COR-L47 (cell line): ENCODE measurements at places on chromosomes 16 and 17.

DNA sequence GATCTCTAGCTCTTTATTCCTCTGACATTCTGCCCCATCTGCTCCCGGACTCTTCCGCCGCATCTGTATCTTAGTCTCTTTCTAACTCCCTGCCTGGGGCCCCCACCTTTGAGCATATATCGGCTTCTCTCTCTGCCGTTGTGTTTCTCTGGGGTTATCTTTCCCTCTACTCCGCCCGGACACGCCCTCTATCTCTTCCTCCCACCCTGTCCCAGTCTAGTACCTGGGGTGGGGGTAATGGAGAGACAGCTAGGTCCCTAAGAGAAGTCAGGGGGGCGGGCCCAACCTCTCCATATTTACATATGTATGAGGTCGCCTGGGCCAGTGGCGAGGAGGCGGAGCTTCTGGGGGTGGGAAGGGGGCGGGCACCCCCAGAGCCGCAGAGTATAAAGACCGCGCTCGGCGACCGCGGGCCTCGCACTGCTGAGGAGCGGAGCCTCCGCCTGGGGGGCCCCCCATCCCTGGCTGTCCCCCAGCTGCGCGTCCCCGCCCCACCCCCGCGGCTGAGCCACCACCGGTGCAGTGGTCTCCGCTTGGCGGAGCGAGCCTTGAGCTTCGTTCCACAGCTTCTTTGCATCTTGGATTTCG is at the start of gene ATP1B2:
Gene ATP1B2 (plus strand): TSS at position 418 of the 588 bp plus-strand sequence. CDS start 593 bp downstream, outside the sequence.
- peak; percentile 30 for DNase-seq

GRCh38 chr17:54408731-54409130 is 491.9 kb upstream of the TOM1L1 start:
- no peak for DNase-seq

DNA sequence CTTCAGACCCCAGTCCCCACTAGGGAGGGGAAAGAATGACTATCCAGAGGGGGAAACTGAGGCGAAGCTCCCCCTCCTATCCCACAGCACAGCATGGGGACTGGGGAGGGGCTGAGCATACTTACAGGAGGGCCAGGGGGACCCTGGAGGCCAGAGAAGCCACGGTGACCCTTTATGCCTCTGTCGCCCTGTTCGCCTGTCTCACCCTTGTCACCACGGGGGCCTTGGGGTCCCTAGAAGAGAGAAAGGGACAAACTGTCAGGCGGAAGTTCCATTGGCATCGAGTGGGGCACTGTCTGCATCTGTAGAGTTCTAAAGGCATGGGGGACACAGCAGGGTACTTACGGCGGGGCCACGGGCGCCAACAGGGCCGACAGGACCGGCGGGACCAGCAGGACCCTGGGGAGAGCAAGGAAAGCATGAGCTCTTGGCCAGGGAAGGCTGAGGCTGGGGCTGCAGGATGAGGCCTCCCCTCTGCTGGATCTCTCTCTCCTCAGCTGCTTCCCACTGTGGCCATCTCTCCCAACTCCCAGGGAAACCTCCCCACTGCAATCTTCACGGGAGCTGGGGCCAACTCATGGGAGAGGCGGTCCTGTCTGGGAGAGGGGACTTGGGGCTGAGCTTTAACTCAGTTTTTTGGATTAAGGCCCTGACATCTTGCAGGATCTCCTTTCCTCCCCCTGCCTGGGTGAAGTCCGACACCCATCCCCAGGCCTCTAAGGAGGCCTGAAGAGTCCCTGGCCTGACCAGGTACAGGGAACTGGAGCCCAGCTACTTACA is 13.5 kb downstream of the COL1A1 start:
- DNase-seq: no peak

GRCh38 chr16:5928476-5929065 is 831.0 kb upstream of the EEF2KMT start:
- no peak for DNase-seq

DNA sequence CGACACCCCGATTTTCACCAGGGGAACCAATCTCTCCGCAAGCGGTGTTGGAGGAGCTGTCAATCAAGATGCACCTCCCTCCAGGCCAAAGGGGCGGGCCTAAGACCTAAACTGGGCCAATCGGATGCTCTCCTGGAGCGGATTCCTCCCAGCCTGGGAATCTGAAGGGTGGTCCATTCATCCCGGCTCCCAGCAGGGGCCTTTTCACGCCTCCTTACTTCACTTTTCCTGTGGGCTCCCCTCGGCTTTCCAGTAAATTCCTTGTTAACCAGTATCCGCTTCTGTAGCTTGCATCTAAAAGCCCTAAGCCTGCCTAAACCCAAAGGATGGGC is 17.1 kb downstream of the C16orf74 start:
- no peak for DNase-seq

- DNase-seq: no peak
Observed at GRCh38 chr16:89411335-89411850, 79.0 kb downstream of the ANKRD11 start.

DNA sequence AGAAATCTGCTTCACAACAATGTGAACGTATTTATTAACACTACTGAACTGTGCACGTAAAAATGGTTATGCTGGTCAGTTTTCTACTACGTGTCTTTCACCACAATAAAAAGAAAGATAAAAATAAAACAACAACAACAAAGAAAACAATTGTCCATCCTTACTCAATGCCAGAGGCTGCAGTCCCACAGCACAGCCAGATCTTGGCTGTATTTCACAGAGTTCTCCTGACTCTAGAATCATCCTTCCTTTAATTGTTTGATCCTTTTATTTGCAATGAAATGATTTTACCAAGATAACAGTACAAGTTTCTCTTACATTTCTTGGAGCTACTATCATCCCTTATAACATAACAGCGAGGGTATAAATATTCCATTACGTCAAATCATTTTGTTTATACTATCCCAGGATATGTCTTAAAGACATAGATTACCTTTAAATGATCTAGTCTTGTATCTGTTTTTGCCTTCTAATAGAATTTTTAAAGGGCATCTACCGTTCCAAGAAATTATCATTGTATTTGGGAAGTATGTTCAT is 103.3 kb downstream of the SLC39A11 start:
- DNase-seq: no peak

GRCh38 chr17:79077587-79077986 is 3.0 kb downstream of the ENGASE start:
- DNase-seq: no peak

DNA sequence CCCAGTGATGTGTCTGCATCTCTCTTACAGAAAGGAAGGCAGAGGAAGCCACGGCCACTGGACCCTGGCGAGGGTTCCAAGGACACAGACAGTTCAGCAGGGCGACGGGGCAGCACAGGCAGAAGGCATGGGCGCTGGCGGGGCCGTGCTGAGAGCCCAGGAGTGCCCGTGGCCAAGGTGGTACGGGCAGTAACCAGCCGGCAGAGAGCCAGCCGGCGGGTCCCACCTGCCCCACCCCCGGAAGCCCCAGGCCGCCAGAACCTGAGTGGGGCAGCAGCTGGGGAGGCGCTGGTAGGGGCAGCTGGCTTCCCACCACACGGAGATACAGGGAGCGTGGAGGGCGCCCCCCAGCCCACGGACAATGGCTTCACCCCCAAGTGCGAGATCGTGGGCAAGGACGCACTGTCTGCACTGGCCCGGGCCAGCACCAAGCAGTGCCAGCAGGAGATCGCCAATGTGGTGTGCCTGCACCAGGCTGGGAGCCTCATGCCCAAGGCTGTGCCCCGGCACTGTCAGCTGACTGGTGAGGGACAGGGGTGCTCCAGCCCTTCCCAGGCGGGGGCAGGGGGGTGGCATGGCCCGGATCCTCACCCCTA is 7.8 kb downstream of the XYLT2 start:
- no peak for DNase-seq

- no peak for DNase-seq
Observed at GRCh38 chr17:17740615-17741348, 59.5 kb downstream of the RAI1 start.

DNA sequence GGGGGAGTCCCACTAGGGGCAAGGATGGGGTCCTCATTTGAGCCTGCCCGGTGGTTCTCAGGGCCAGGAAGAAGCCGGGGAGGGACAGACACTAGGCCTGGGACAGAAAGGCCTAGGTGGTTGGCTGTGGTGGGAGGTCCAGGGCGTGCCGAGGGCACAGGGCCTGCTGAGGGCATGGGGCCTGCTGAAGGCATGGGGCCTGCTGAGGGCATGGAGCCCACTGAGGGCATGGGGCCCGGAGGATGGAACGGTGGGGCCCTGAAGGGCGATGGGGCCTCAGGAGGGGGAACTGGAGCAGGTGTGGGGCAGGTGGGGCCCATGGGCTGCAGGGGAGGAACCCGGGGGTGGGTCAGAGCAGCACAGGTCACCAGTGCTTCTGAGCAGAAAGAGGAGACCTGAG is 31.2 kb downstream of the PELP1 start:
- no peak for DNase-seq

DNA sequence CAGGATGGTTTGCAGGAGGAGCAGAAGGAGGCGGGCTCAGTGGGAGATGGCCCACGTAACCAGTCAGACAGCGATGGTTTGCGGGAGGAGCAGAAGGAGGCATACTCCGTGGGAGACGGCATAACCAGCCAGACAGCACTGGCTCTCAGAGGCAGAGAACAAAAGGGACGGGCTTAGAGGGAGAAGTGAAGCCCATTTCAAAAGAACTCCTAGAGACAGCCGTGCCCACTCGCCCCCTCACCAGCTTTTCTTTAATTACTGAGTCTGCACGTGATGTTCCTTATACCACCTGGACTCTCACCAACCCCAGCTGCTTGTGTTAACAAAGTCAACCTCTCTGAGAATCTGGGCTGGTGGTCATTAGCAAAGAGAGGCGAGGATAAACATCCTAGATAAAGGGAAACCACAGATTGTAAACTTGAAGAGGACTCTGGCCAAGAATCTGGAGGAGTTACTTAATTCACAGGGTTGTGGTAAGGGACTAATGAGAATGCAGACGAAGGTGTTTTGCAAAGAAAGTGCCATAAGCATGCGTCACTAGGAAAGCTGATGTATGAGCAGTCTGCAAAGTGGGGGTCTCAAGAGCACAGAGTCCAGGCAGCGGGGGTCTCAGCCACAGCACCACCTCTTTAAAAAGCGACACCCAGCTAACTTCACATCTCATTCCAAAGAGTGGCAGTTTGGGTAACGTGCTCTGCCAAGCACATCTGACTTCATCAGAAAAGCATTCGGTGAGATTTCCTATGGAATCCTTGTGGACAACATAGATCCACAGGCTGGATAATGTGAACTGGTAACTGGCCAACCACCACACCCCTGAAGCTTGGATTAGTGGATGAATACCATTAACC is 51.7 kb downstream of the NXN start:
- DNase-seq: peak; percentile 16

GRCh38 chr16:71426069-71426879 is 15.6 kb downstream of the TLE7 start:
- DNase-seq: peak; percentile 34

GRCh38 chr16:69844441-69844840 is 82.3 kb downstream of the WWP2 start:
- no peak for DNase-seq

DNA sequence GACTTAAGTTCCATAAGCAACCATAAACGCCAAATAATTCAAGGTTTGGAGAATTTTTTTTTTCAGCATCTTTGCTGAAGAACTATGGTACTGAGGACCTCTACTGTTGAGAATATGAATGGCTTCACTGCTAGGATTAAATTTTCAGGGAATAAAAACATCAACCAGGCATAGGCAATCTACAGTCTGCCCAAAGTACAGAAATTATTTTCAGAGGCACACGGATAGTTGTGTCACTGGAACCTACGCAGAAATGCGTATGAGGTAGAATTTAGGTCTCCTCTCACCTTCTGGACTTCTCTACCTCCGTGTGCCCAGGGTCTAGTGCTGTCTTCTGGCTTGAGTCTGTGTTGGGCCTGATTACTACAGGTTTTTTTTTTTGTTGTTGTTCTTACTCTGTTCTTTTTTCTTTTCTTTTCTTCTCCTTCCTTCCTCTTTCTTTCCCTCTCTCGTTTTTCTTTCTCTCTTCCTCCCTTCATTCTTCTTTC is 39.7 kb downstream of the NACA2 start:
- no peak for DNase-seq

GRCh38 chr16:19776147-19776546 is 58.1 kb downstream of the IQCK start:
- no peak for DNase-seq

GRCh38 chr17:44197980-44198720 is 1.5 kb downstream of the ATXN7L3 start:
- DNase-seq: peak; percentile 22

- DNase-seq: no peak
Observed at GRCh38 chr17:81667754-81668153, 1.2 kb downstream of the CCDC137 start.

- no peak for DNase-seq
Observed at GRCh38 chr17:18916816-18917500, 35.0 kb upstream of the SLC5A10 start.

- no peak for DNase-seq
Observed at GRCh38 chr16:29686740-29687332, 7.9 kb downstream of the QPRT start.

DNA sequence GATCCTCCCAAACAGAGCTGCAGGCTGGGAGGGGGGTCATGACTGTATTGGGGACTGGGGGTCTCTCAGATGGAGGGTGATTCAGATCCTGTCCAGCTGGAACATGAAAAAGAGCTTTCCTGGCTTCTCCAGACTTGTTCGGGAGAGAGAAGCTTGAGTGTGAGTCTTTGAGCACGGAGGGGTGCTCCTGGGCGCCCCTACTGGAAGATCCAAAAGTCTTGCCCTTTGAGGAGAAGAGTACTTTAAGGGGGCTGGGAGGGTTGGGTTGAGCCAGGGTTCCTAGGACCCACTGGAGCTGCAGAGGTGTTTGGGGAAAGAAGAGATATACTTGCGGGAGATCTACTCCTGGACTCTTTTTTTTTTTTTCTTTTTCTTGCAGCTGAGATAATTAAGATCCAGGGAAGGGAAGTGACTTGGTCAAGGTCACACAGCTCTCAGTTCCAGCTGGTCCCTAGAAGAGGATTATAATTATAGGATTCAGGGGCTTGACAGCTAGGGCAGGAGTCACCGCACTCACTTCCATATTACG is 8.4 kb downstream of the RARA start:
- DNase-seq: no peak

DNA sequence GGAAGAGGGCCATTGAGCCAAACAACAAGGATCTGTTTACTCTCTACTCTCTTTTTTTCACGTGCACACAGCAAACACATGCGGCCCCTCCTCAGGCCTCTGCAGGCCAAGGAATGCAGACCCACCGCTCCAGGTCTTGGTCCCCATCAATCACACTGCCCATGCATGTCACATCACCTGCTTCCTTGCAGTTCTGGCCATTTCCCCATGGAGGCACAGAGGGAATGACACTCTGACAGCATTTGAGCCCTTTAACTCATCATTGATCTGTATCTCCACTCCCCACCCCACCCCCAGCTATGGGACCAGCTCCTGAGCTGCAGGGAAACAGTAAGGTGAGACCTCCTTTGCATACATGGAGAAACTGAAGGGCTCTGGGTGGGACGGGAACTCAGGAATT is 45.9 kb upstream of the MEIOC start:
- no peak for DNase-seq

- peak; percentile 3 for DNase-seq
Observed at GRCh38 chr16:6725634-6726331, 606.9 kb upstream of the RBFOX1 start.

DNA sequence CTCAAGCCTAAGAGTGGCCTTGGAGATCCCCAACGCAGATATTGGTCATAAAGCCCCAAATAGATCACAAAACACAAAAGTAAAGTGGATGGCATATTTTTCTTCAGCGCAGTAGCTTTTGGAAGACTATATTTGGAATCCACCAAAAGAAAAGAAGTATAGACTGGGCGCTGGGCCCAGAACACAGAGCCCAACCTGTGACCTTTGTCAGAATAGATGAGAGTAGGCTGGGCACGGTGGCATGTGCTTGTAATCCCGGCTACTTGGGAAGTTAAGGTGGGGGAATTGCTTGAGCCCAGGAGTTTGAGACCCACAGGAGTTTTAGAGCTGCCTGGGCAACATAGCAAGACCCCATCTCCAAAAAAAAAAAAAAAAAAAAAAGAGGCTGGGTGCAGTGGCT is 14.6 kb downstream of the SCIMP start:
- no peak for DNase-seq

GRCh38 chr17:12734926-12735325 is 54.4 kb upstream of the ARHGAP44 start:
- DNase-seq: no peak
